Activated naive CD8-positive, alpha-beta T cell treated with anti-CD3 and anti-CD28 coated beads for 36 hours (primary cell): ENCODE measurements at places on chromosomes 16 and 17. TPM values are rescaled to one million over a fixed set of nuclear protein-coding genes. Genes with fewer than 3 reads are reported as not detected.
A peak's percentile ranks its signal among the peaks of the same experiment; 100 is the strongest.

The IGF2BP1 gene
- total RNA-seq, result 1.1 TPM

The KRT28 gene
- not detected for total RNA-seq

The CD300E gene
- not detected for total RNA-seq

The MYH10 gene
- total RNA-seq, result 22.3 TPM

The MYO15B gene
- total RNA-seq, result 17.8 TPM

The GSE1 gene
- 25.1 TPM for total RNA-seq

The EVPLL gene
- total RNA-seq, result 0.14 TPM

The TMEM220 gene
- 1.6 TPM for total RNA-seq

- no peak for DNase-seq
- H3K4me3 ChIP-seq, result no peak overlapping the region
- peaks cover 20% of the 10 kb centered on the region for H3K36me3 ChIP-seq
- no peaks in the 10 kb centered on the region for H3K4me1 ChIP-seq
- no peak overlapping the region for H3K27ac ChIP-seq
Measured at GRCh38 chr17:13776027-13776551, 174.4 kb upstream of the HS3ST3A1 start.

GRCh38 chr17:32870969-32871368 lies 6.0 kb downstream of the MYO1D start:
- H3K27ac ChIP-seq, result no peak overlapping the region
- peaks cover 12% of the 10 kb centered on the region for H3K4me1 ChIP-seq
- no peak for DNase-seq
- H3K4me3 ChIP-seq, result no peak overlapping the region

DNA sequence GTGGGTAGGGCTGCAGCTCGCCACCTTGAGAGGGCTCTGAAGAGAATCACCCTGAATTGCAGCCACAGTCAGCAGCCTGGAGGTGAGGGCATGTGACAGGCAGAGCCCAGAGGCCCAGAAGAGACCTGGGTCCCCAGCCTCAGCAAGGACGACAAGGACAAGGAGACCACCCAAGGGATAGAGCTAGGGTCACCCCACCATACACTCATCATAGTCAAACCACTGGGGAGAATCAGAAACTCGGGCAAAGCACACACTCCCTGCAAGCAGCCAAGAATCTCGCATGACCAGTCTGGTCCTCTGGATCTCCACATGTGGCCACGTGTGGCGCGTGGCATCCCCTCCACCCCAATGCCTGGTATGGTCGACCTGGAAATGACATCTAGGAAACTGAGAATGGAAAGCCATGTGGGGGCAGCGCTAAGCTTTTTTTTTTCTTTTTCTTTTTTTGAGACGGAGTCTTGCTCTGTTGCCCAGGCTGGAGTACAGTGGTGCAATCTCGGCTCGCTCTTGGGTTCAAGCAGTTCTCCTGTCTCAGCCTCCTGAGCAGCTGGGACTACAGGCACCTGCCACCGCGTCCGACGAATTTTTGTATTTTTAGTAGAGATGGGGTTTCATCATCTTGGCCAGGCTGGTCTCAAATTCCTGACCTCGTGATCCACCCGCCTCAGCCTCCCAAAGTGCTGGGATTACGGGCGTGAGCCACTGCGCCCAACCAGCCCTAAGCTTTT lies 4.6 kb upstream of the SPHK1 start:
- DNase-seq, result no peak
- H3K36me3 ChIP-seq, result no peaks in the 10 kb centered on the region
- H3K27ac ChIP-seq, result no peak overlapping the region
- no peak overlapping the region for H3K4me3 ChIP-seq

- peaks cover 8% of the 10 kb centered on the region for H3K4me1 ChIP-seq
- no peaks in the 10 kb centered on the region for H3K27me3 ChIP-seq
- peaks cover 30% of the 10 kb centered on the region for H3K36me3 ChIP-seq
- DNase-seq, result no peak
- H3K27ac ChIP-seq, result no peak overlapping the region
- no peak overlapping the region for H3K4me3 ChIP-seq
Measured at GRCh38 chr17:81672954-81673353, 6.4 kb downstream of the CCDC137 start.

GRCh38 chr17:10116753-10117420 lies 81.5 kb downstream of the GAS7 start:
- no peak for DNase-seq
- peaks cover 49% of the 10 kb centered on the region for H3K4me1 ChIP-seq
- H3K27ac ChIP-seq, result no peak overlapping the region
- H3K4me3 ChIP-seq, result no peak overlapping the region
- H3K27me3 ChIP-seq, result peaks cover 4% of the 10 kb centered on the region

- DNase-seq, result no peak
- no peaks in the 10 kb centered on the region for H3K4me1 ChIP-seq
- H3K36me3 ChIP-seq, result no peaks in the 10 kb centered on the region
- no peak overlapping the region for H3K27ac ChIP-seq
- H3K4me3 ChIP-seq, result no peak overlapping the region
- H3K27me3 ChIP-seq, result no peaks in the 10 kb centered on the region
Measured at GRCh38 chr16:60792437-60792836, 1243.8 kb downstream of the CDH8 start.

GRCh38 chr17:43636426-43636825 lies 25.3 kb downstream of the MEOX1 start:
- H3K4me1 ChIP-seq, result peaks cover 4% of the 10 kb centered on the region
- no peaks in the 10 kb centered on the region for H3K36me3 ChIP-seq
- no peak for DNase-seq
- no peak overlapping the region for H3K27ac ChIP-seq
- no peak overlapping the region for H3K4me3 ChIP-seq

GRCh38 chr16:78240459-78241222 lies 141.2 kb downstream of the WWOX start:
- no peak for DNase-seq
- H3K4me1 ChIP-seq, result no peaks in the 10 kb centered on the region
- H3K4me3 ChIP-seq, result no peak overlapping the region
- peaks cover 2% of the 10 kb centered on the region for H3K36me3 ChIP-seq
- H3K27ac ChIP-seq, result no peak overlapping the region

DNA sequence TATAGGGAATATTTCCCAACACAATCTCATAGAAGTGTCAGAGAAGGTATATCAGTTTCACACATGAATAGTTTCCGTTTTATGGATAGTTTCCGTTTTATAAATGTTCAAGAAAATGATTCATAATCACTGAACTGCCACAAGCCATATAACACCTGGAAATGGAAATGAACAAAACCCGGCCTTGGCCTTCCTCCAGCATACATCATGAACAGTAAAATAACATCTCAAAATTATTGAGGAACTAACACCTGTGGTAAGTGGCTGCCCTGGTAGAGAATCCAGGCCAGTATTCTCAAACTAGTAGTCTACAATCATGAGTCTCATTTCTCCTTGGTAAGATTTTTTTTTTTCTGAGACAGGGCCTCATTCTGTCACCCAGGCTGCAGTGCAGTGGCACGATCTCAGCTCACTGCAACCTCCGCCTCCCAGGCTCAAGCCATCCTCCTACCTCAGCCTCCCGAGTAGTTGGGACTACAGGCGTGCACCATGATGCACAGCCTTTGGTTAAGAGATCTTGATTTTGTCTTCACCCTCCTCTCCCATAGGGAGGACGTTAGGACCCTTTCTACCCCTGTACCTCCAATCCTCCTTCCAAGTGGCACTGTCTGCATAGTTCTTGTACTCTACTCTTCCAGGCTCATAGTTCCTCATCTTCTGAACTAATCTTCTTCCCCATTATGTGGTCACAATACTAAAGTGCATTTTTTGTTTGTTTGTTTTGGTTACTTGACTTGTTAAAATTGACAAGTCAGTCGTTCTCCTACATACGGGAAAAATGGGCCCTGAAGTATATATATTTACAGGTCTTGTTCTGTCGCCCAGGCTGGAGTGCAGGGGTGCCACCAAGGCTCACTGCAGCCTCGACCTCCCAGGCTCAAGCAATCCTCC lies 15.0 kb upstream of the RGS9 start:
- peaks cover 27% of the 10 kb centered on the region for H3K4me1 ChIP-seq
- H3K4me3 ChIP-seq, result peak overlapping the region; percentile 81
- DNase-seq, result peak; percentile 62
- H3K27me3 ChIP-seq, result peaks cover 3% of the 10 kb centered on the region

DNA sequence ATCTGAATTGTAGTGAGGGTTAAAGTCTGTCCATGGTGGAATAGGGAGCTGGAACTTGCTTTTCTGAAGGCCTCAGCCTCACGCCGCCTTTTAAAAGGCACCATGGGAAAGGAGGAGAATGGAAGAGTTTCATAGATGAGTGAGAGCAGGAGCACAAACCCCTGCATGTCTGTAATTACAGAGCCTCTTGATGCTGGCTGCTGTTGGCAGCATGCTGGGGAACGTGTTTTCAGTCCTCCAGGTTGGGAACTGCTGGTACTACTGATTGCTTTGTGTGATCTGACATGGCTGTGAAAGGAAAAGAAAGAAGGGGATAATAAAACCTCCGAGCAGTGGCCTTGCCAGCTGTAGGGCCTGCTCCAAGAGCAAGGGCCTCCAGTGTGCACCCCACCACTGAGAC lies 16.8 kb upstream of the DYNLL2 start:
- H3K36me3 ChIP-seq, result no peaks in the 10 kb centered on the region
- no peak for DNase-seq
- H3K4me1 ChIP-seq, result no peaks in the 10 kb centered on the region
- no peak overlapping the region for H3K27ac ChIP-seq
- H3K27me3 ChIP-seq, result peaks cover 21% of the 10 kb centered on the region

- H3K4me1 ChIP-seq, result no peaks in the 10 kb centered on the region
- H3K4me3 ChIP-seq, result no peak overlapping the region
- H3K27ac ChIP-seq, result no peak overlapping the region
- H3K36me3 ChIP-seq, result peaks cover 2% of the 10 kb centered on the region
Measured at GRCh38 chr17:57699751-57700219, 45.3 kb downstream of the CCDC182 start.

DNA sequence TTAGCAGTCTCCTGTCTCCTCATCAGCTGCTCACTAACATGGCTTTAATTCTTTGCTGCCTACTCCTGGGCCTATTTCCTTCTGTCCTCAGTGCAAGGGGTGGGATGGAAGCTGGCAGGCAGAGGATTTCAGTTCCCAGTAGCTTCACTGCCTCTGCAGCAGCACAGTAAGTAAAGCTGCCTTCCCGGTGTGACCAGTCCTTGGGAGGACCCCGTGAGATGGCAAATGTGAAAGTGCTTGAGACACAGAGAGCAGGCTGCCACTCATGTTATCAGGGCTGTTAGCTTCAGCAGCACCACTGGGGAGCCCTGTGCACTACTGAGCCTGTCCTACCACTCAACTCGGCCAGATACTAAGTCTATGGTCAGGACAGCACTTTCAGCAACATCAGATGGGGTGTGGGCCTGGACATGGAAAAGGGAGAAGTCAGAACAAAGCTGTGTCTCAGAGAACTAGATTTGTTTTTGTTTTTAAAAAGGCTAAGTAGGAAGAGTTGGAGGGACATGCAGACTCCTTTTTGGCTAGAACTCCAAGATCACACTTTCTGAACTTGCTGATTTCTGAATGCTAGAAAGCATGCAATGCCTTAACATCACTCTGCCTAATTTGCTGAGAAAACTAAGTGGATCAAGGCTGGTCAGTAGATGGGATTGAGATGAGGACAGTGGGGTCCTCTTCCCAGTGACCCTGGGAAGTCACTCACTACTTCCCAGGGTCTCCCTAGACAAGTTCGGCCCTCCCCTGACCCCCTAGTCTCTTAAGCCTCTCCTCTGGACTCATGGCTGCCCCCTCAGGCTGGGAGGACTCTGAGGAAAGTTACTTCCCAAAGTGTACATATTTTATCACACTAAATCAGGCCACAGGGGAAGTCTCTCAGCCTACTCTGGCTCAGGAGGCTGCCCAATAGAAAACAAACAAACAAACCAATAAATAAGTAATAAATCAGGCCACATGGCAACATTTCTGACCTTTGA lies 1.1 kb downstream of the ACSF2 start:
- no peaks in the 10 kb centered on the region for H3K36me3 ChIP-seq
- peak overlapping the region; percentile 82 for H3K4me3 ChIP-seq
- no peaks in the 10 kb centered on the region for H3K27me3 ChIP-seq
- H3K27ac ChIP-seq, result peak overlapping the region; percentile 54
- peak; percentile 13 for DNase-seq
- H3K4me1 ChIP-seq, result peaks cover 17% of the 10 kb centered on the region
